T-helper 17 cell (primary cell): ENCODE measurements at places on chromosomes 13 and 19.

DNA sequence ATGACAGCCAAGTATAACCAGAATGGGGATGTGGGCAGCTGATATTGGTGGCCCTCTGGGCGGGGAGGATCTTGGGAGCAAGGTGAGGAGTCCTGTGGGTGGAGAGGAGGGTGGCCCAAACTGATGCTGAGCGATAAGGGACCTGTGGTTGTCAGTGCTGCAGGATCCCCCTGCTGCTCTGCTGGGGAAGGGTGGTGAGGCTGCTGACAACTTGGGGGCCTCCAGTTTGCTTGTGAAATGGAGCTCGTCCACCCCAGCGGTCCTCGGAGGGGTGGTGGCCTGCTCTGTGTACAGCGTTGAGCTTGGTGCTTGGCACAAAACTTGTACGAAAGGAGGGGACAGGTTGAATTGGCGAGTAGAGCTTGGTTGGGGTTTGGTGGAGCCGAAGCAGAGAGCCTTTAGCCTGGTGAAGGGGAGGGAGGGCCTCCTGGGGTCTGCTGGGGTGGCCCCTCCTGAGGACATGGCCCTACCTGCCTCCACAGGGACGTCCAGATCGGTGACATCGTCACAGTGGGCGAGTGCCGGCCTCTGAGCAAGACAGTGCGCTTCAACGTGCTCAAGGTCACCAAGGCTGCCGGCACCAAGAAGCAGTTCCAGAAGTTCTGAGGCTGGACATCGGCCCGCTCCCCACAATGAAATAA is 2.9 kb downstream of the RPS11 start:
- DNase-seq: no peak

DNA sequence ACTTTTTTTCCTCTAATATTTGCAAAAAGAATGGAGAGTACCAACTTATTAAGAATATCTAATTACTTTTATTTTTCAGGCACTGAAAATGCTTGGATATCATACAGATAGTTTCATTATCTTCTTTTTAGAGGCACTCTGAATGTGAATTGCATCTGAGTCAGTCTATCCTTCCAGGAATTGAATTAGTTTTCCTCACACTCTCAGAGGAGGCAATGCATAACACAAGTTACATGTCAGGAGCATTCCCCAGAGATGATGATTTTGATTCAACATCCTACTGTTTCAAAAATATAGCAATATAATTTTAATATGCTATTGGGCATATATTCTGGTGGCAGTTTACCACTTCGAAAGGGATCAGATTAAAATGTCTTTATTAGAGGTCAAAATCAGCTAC is 1315.4 kb downstream of the PCDH9 start:
- DNase-seq: no peak

DNA sequence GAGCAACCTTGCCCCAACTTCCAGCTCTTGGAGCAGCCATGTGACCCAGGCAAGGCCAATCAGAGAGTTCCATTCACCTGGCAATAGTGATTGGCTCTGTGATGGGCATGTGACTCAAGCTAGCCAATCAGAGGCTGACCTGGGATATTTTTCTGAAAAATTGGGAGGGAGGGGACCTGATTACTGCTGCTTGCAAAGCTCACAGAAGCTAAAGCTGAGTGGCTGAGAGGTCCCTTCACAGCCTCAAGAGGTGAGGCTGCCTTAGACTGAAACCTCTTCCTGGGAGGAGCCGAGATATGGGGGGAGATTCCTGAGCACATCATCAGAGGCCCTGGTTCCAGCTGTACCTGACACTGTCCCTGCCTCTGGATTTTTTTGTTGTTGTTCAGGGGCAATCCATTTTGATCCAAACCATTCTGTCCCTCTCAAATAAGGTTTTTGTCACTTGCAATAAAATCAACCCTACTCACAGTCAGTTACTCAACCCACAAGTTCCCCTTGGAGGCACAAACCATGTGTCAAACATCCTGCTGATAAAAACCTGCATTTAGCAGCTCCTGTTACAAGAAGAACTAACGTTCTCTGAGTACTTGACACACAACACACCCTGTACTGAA is 4.8 kb downstream of the CIB3 start:
- no peak for DNase-seq

GRCh38 chr19:37867831-37868230 is 38.6 kb downstream of the WDR87 start:
- no peak for DNase-seq

DNA sequence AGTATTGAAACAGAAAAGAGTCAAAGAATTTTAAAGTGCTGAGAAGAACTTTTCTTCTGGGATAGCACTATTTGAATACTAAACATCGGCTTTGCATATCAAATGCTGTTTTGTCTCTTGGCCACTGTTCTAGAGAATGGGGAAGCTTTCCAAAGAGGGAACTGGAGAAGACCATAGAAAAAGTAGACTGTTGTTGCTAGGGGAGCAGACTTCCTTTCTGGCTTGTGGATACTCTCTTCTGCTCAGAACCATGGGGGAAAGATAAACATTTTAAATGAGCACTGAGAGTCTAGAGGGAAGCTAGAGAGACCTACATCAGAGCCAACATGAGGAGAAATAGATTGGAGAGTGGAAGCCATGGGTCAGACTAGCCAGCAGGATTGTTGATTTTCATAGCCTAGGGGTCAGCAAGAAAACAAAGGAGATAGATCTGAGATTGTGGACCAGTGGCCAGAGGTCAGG is 315.7 kb downstream of the KCTD12 start:
- no peak for DNase-seq

GRCh38 chr13:95354680-95355487 is 53.6 kb upstream of the ABCC4 start:
- no peak for DNase-seq

DNA sequence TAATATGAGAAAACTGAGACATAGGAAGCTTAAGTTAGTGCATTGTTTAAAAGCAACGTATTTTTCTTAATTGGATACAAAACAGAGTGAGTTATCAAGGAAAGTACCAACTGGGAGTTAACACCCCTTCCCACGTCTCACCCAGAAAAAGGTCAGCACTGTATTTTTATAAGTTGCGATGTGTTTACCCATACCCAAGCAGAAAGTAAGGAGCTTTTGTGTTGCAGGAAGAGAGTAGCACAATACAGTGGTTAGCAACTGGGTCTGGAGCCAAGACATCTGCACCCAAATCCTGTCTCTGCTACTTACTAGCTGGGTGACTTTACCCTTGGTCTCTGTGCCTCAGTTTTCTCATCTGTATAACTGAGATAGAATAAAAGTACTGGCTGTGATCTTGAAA is 34.3 kb downstream of the FAM216B start:
- DNase-seq: no peak

GRCh38 chr19:45058622-45059159 is 17.6 kb downstream of the ZNF296 start:
- DNase-seq: no peak

DNA sequence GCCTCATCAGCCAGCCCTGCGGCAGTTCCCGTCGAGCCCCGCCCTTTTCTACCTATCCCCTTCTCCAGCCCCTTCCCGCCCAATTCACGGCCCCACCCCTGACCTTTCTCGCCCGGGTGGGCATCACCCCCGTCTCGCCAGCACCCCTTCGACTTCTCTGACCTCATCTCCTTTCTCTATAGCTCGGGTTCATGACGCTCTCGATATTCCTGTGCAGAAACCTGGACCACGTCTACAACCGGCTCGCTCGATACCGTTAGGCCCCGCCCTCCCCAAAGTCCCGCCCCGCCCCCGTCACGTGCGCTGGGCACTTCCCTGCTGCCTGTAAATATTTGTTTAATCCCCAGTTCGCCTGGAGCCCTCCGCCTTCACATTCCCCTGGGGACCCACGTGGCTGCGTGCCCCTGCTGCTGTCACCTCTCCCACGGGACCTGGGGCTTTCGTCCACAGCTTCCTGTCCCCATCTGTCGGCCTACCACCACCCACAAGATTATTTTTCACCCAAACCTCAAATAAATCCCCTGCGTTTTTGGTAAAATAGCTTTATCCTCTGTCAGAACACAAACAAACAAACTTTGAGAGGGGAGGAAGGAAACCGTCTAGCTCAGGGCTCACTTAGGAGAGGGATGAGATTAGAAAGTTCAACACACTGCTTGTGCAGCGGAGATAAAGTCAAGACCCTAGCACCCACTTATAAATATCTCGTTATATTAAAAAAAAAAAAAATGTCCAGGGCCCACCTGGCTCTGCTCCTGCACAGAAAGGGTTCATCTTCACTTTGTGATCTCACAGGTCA is 5.1 kb downstream of the CD37 start:
- no peak for DNase-seq

GRCh38 chr19:45785097-45785496 is 2.8 kb upstream of the DMPK start:
- DNase-seq: no peak

GRCh38 chr19:50419022-50419579 is 363 bp downstream of the SPIB start:
- no peak for DNase-seq
